ENCODE measurements at places on chromosomes 16 and 17.
A peak's percentile ranks its signal among the peaks of the same experiment; 100 is the strongest.

- H3K36me3 ChIP-seq, result peaks cover 11% of the 10 kb centered on the region
- peak overlapping the region; percentile 28 for H3K4me3 ChIP-seq
- no peaks in the 10 kb centered on the region for H3K27me3 ChIP-seq
- DNase-seq, result peak; percentile 15
- peak overlapping the region; percentile 80 for H3K27ac ChIP-seq
Measured at GRCh38 chr16:3690470-3690928, 26.8 kb downstream of the TRAP1 start.

DNA sequence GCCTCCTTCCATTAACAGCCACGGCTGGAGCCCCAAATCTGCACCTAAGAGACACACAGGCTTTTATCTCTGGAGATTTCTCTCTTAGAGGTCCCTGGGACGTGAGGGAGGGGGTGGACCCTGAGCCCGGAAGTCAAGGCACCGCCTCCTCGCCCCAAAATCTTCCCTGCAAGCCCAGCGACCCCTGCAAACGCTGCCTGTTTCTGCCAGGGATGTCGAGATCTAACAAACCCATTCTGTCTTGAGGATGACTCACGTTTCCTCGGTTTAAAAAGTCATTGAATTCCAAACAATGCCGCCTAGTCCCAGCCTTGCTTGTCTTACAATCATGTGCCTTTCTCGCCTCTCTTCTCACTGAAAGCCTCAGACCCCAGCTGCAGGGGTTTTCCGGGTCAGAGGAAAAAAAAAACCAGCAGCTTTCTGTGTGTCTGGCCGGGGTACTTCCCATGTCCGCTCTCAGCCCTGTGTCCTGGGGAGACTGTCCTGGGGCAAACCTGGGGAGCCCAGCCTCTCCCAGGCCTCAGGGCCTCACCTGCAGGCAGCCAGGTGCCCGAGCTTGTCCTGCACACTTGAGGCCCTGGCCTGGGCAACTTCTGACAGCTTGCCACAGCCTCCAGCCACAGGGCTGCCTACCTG lies 15.4 kb downstream of the ARL2BP start:
- H3K36me3 ChIP-seq, result peaks cover 32% of the 10 kb centered on the region
- no peaks in the 10 kb centered on the region for H3K27me3 ChIP-seq
- DNase-seq, result no peak
- peak overlapping the region; percentile 87 for H3K27ac ChIP-seq
- H3K4me3 ChIP-seq, result no peak overlapping the region

DNA sequence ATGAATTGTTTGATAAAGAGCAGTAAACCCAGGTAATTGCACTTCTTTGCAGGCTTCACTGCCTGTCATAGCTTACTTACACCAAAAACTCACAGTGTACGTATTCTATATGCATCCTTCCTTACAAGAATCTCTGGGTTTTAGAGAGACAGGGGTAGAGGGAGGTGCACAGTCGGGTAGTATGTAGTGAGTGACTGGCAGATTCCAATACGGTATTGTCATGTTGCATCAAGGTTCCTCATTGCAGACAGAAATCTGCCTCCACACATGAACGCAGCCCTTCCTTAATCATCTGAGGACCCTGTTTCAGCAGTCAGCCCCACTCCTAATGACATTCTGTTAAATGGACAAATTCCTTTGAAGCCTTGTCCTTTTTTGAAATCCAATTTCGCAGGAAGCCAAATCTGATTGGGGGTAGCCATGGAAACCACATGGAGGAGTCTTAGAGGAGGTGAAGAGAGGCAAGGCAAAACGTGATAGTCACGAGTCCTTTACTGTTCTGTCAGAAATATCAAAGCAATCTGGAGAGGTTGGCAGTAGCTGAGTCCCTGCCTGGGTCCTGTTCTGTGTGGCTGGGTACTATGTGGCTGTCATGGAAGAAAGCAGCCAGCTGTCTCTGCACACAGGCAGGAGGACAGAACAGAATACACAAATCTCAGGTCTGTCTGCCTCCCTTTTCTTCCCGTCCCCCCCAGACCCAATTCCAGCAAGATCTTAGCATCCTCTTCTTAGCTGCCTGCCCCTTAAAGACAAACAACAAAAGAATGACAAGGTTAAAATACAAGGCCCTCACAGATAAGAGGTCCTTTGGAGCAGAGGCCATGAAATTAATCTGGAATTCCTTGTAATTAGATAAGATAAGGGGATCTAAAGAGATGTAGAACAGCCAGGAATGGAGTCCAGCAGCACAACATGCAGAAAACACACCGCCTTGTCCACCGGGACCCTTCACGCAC lies 3.1 kb upstream of the SKAP1 start:
- H3K27me3 ChIP-seq, result peaks cover 12% of the 10 kb centered on the region
- H3K36me3 ChIP-seq, result no peaks in the 10 kb centered on the region
- no peak overlapping the region for H3K27ac ChIP-seq
- DNase-seq, result no peak
- H3K4me1 ChIP-seq, result no peaks in the 10 kb centered on the region

- H3K36me3 ChIP-seq, result no peaks in the 10 kb centered on the region
- no peak overlapping the region for H3K27ac ChIP-seq
- DNase-seq, result no peak
- no peak overlapping the region for H3K4me3 ChIP-seq
- H3K4me1 ChIP-seq, result peaks cover 11% of the 10 kb centered on the region
Measured at GRCh38 chr16:23187341-23187740, 4.8 kb downstream of the SCNN1G start.

DNA sequence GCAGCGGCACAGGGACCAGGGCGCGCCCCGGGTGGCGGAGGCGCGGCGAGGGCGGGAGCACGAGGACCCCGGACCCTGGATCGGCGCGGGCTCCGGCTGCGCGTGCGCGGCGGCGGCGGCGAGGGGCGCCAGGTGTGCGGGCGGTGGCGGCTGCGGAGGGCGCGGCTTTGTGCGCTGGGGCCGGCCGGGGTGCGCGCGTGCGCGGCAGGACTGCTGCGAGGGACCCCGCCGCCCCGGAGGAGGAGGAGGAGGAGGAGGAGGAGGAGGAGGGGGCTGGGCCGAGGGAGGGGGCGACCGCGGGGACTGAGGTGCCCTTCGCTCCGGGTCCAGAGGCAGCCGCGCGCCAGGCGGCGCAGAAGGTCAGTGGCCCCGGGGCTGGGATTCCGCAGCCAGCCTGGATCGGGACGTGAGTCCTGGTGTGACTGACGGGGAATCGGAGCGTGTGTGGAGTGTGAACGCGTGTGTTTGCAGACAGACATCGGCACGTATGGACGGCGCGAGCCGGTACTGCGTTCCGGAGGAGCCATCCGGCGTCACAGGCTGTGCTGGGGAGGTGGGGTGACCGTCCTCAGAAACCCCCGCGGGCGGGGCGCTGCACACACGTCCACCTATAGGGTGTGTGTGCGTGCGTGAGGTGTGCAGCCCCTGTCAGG lies 19.5 kb upstream of the RAP1GAP2 start:
- H3K4me1 ChIP-seq, result no peaks in the 10 kb centered on the region

DNA sequence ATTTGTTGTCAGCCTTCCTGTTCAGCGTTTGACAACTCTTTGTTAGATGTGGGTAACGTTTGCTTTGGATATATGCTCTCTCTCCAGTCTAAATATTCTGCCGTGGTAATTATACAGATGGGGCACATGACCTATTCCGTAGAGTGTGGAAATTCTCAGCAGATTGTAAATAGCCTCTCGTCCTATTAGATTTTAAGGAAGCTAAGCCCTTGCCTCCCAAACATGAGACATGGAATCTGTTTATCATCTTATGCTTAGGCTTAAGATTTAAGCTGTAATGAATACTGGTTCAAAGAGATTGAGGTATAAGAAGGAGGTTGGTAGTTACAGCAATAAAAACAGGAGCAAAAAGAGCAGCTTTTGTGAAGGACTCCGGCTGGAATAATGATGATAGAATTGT lies 87.4 kb downstream of the RBFOX1 start:
- H3K36me3 ChIP-seq, result no peaks in the 10 kb centered on the region
- H3K27ac ChIP-seq, result no peak overlapping the region
- H3K27me3 ChIP-seq, result no peaks in the 10 kb centered on the region

DNA sequence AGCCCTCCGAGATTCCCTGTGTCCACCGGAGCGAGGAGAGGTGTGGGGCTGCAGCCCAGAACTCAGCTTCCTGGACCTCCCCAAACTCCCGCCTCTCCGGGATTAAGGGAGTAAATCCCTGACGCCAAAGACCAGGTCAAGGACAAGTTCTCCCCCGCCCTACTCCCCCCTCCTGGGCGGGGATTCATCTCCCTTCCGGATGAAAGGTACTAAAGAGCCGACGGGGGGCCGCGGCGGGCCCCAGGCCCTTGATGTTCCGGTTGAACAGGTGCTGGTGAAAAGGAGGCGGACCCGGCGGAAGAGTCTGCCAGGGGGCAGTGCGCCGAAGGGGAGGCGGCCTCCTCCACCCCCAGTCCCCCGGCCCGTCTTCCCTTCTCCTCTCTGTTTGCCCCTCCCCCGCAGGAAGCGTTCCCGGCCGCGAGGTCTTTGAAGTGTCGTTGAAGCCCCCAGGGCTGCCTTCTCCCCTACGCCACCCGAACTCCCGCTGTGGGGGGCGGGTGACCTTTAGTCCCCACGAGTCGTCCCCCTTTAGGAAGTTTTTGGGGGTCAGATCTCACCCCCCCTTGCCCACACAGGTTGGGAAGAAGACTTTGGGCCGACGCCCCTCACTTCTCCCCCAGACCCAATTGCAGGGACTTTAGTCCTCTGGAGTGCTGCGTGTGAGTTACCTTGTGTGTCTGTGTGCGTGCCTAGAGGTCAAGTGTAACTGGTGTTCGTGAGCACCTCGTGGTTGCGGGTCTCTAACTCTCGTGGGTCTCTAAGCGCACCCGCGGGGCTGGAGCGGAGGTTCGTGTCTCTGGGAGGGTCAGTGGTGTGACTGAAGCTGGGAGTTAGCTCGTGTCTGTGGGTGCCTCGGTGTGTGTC lies 1.1 kb upstream of the MLLT6 start:
- peak overlapping the region; percentile 96 for H3K27ac ChIP-seq
- peak overlapping the region; percentile 76 for H3K4me3 ChIP-seq
- peak; percentile 32 for DNase-seq
- peaks cover 28% of the 10 kb centered on the region for H3K4me1 ChIP-seq
- no peaks in the 10 kb centered on the region for H3K36me3 ChIP-seq
- no peaks in the 10 kb centered on the region for H3K27me3 ChIP-seq

DNA sequence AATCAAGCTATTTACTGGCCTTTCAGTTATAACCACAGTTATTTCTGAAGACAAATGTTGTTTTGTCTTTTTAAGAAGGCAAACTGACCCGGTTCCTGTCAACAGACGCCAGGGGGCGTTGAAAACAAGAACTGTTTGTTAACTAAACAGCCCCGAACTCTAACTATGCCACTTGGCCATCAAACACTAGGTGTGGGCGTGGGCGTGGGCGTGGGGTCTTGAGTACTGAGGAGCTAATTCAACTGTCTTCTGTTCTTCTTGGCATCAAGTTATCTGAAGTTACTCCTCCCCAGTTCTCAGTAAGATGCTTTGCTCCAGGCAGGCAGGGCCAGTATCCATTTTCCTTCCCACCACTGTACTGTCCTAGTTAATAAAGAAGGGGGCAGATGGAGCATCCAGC lies 63.3 kb upstream of the MTMR4 start:
- no peak overlapping the region for H3K4me3 ChIP-seq
- no peaks in the 10 kb centered on the region for H3K36me3 ChIP-seq
- no peaks in the 10 kb centered on the region for H3K4me1 ChIP-seq
- H3K27me3 ChIP-seq, result no peaks in the 10 kb centered on the region
- no peak for DNase-seq

DNA sequence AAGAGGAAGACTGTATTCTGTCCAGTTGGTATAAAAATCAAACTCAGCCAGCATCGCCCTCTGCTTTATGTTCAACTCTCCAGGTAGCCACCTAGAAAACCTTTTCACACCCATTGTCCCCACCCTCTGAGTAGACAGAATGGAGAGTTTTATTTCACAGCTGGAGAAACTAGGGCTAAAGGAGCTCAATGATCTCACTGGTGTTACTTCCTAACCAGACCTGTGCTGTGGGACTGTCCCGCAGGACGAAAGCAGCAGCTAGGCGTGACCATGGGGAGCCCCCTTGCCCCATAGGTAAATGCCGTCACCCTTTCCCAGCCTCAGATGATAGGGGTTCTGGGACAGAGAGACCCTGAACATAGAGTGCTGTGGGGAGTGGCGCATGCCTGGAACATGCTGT lies 67.7 kb downstream of the CYLD start:
- no peak for DNase-seq
- H3K4me1 ChIP-seq, result peaks cover 13% of the 10 kb centered on the region
- H3K36me3 ChIP-seq, result no peaks in the 10 kb centered on the region
- no peak overlapping the region for H3K4me3 ChIP-seq

- H3K36me3 ChIP-seq, result no peaks in the 10 kb centered on the region
- H3K27me3 ChIP-seq, result no peaks in the 10 kb centered on the region
- H3K27ac ChIP-seq, result peak overlapping the region; percentile 5
- no peak for DNase-seq
- H3K4me3 ChIP-seq, result no peak overlapping the region
Measured at GRCh38 chr17:75636381-75637142, 3.3 kb downstream of the SMIM5 start.

DNA sequence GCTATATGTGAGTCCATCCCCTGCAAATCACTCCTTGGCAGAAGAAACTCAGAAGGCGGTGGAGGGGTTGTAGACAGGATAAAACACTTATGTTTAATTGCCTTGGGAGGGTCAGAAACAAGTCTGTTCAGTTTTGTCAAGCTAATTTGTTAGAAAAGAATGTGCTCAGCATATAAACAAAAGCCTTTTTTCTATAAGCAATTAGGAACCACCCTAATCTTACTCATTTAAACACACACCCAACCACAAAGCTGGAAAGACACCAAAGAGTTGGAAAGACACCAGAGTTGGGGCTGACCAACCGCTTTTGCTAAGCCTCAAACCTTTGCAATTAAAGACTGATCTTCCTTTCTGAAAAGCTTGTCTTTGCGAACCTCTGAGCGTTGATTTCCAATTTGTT lies 439.2 kb upstream of the ERCC4 start:
- H3K27me3 ChIP-seq, result no peaks in the 10 kb centered on the region
- no peak overlapping the region for H3K4me3 ChIP-seq
- no peaks in the 10 kb centered on the region for H3K4me1 ChIP-seq
- no peaks in the 10 kb centered on the region for H3K36me3 ChIP-seq
- DNase-seq, result no peak

GRCh38 chr16:89100601-89101302 lies 7.1 kb downstream of the ACSF3 start:
- H3K36me3 ChIP-seq, result peaks cover 20% of the 10 kb centered on the region
- no peaks in the 10 kb centered on the region for H3K27me3 ChIP-seq
- H3K4me3 ChIP-seq, result no peak overlapping the region
- no peak for DNase-seq

DNA sequence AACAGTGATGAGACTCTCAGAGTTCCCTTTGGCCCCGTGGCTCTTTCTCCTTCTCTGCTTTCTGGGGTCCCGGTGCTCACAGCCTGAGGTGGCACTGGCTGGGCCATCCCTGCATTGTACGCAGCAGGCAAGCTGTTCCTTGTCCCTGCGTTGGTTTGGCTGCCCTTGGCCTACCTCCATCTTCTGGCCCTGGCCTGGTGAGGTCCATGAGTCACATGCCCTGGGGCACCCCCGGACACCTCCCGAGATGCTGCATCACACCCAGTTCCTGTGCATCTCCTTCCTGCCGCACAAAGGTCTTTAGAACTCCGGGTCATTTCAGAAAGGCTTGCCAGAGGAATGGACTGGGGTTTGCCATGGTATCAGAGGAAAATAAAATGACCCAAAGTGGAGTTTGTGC lies 9.5 kb downstream of the SULT1A2 start:
- H3K27me3 ChIP-seq, result no peaks in the 10 kb centered on the region
- H3K4me3 ChIP-seq, result no peak overlapping the region
- H3K27ac ChIP-seq, result no peak overlapping the region
- H3K36me3 ChIP-seq, result peaks cover 100% of the 10 kb centered on the region
- H3K4me1 ChIP-seq, result no peaks in the 10 kb centered on the region

All from esophagus squamous epithelium (tissue), 5 donors.